ENCODE measurements at places on chromosomes 5 and 9.
A peak's percentile ranks its signal among the peaks of the same experiment; 100 is the strongest.

DNA sequence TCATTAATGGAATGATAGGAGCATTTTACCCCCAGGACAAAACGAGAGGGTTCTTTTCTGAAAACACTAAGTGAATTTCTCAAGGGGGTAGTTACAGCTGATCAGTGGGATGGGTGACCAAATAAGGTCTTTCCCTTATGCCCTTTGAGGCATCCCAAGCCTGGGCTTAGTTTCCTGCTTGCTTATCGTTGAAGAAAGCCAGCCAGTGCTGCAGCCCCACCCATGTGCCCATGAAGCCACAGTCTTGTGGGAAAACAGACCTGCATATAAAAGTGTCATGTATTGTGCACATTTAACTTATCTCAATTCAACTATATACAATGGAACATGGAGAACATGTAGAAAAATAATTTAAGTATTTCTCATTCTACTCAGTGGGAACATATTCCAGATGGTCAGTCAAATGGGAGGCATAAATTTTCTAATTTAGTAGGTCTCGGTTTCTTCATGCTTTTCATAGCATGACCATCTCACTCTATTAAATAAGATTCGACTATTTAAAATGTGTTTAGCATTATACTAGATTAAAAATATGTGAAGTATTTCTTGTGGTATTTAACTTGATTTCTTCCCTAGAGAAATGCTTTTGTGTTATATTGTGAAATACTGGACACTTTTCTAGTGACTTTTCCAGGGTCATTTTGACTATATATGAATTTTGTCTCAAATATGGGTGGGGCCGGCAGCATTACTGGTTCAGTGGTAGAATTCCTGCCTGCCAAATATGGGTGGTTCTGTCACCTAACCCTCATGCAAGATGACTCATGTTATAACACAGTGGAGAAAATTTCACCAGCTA, 189.7 kb upstream of the SGCD start:
- no peak for DNase-seq

- no peak for DNase-seq
These were observed 225.0 kb downstream of the ESM1 start for GRCh38 chr5:54760182-54760935.

GRCh38 chr9:91379426-91379825, 17.7 kb upstream of the AUH start:
- DNase-seq = no peak

- no peak for DNase-seq
These were observed 467.1 kb downstream of the ZNF608 start for GRCh38 chr5:124279146-124279876.

GRCh38 chr5:1834721-1835429, 33.7 kb downstream of the NDUFS6 start:
- DNase-seq = no peak

- DNase-seq = peak; percentile 4
These were observed 23.2 kb downstream of the MAP3K1 start for GRCh38 chr5:56838409-56839039.

GRCh38 chr9:127197186-127197860, 67.3 kb upstream of the GARNL3 start:
- no peak for DNase-seq

DNA sequence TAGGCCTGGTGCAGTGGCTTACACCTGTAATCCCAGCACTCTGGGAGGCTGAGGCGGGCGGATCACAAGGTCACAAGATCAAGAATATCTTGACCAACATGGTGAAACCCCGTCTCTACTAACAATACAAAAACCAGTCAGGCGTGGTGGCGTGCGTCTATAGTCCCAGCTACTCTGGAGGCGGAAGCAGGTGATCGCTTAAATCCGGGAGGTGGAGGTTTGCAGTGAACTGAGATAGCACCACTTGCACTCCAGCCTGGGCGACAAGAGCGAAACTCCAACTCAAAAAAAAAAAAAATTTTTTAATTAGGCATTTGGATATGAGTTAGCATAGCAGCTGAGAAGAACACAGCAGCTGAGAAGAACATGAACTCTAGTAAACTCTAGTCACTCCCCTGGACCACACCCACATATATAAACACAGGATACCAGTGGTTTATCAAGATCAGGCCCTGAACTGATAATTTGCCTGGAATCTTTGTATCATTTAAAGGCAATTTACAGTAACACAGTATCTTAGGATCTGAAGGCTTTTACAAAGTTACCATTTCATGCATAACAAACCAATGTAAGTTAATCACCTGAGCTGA, 4.6 kb upstream of the UGCG start:
- no peak for DNase-seq

DNA sequence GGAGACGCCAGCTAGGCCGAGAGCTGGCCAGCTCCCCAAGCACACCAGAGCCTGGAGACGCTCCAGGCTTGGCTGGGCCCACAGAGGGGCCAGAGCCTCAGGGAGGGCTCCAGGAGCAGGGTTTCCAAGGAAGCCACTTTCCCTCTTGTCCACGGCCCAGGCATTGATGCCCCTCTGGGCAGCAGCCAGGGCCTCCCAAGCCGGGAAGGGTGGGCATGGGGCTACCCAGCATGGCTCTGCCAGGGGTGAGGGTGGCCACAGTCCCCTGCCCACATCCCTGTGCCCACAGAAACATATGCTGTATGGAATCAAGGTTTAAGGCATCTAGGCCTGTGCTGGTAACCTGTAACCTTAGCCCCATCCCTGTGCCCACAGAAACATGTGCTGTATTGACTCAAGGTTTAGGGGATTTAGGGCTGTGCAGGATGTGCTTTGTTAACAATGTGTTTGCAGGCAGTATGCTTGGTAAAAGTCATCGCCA, 1.5 kb upstream of the DPP7 start:
- DNase-seq = no peak

DNA sequence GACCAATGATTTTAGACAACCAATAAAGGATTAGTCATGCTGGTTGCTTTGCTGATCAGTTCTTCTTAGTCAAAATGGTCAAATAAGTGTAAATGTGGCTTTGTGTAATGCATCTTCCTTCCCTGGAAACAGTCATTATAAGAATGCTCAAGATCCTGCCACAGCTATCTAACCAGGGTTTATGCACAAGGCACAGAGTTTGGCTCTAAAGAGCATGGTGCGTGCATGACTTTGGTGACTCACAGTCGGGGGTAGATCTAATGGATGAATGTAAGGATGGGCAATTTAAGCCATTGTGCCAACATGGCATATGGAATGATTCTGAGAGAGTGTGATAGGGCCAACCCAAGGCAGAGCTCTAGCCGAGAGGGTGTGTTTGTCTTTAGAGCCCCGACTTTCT, 6.5 kb downstream of the LIX1 start:
- no peak for DNase-seq

DNA sequence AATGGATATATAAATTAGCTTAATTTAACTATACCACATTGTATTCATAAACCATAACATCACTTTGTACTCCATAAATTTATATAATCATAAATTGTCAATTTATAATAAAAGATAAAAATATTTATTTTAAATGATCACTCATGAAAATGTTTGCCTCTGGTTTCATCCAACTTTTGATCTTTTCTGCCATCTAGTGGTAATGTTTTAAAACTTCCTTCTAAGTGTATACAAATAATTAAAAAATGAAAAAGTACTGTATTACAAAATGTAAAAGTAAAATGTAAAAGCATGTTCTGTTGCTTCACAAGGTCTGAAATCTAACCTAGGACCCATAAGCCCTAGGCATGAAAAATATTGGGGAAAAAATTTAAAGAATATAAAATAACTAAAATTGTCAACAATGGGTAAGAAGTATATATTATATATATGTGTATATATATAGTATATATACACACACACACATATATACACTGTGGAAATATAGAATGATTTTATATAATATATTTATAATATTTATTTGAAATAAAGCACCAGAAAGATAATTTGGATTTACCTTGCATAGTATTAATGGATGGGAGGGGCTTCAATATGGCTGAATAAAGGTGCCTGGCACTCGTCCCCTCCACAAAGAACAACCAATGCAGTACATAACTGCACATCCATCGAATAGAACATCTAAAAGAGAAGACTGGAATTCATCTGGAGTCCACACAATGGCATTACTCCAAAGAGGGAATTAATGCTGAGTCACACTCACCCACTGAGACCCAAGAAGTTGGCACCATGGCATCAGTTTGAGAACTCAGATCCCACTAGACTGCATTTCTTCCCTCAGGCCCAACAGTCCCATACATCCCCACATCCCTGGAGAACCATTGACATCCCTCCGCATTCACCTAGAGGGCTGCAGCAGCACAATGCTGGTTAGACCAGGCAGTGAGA, 32.5 kb downstream of the ANXA1 start:
- no peak for DNase-seq

- DNase-seq = no peak
These were observed 24.5 kb upstream of the RAB14 start for GRCh38 chr9:121226175-121226574.

DNA sequence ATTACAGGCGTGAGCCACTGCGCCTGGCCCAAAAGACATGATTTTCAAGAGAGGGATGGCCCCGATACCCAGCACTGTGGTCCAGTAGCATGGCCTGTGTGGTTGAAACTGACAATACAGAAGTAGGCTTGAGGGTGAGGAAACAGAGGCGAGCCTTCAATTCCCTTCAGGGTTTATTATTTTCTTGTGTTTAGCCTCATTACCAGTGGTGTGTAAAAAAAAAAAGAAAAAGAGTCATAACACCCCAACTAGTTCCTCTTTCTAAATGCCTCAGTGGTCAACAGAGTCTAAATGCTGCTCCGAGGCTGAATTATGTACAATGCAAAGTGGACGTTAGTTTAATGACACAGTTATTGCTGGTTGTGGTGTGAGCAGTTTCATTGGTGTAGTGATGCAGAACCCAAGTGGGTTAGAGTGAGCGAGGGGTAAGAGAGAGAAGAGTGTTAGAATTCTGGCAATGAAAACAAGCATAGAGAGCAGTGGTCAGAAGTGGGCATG, 58.8 kb downstream of the SNX30 start:
- no peak for DNase-seq

DNA sequence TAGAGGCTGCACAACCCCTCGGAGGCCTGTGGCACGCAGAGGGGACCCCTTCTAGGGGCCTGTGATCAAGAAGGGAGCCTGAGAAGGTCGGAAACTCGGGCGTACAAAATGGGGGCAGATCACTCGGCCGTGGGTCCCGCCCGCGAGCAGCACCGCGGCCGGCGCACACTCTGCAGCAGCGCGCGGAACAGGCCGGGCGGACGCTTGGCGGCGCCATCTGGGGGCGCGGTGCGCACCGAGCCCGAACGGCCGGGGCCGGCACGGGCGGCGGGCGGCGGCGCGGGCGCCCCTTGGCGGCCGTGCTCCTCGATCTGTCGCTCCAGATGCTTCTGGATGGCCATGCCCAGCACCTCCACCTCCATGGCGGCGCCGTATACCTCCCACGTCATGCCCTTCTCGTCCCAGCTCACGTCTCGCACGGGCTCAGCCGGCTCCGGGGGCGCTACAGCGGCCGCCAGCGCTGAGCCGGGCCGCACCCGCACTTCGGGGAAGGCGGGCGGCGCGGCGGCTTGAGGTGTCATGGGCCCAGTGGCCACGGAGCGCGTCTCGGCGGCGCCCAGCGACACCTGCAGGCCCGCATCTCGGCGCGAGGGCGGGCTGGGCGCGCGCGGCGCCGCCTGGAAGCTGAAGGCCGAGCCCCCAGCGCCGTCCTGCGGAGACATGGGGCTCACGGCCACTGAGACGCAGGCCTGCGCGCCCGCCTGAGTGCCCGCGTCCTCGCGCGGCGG, 13.1 kb downstream of the GPRIN1 start:
- DNase-seq = no peak

DNA sequence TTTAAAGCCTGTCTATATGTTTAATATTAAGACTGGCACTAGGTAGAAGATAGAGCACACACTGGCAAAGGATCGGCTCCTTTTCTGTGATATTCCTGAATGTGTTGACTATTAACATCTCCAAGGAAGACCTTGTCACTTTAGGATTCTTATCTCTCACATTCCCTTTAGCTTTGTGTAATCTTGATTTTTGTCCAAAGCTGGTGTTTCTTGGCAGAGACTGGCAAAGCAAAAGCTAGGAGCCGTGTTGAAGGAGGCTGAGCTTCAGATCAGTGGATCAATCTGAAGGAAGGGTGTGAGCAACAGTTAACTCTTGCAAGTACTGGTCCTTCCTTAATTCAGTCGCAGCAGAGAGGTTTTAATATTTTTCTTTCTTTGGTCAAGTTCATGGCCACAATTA, 830.4 kb upstream of the ZNF608 start:
- DNase-seq = no peak

GRCh38 chr5:150469718-150470469, 20.4 kb upstream of the RPS14 start:
- no peak for DNase-seq

DNA sequence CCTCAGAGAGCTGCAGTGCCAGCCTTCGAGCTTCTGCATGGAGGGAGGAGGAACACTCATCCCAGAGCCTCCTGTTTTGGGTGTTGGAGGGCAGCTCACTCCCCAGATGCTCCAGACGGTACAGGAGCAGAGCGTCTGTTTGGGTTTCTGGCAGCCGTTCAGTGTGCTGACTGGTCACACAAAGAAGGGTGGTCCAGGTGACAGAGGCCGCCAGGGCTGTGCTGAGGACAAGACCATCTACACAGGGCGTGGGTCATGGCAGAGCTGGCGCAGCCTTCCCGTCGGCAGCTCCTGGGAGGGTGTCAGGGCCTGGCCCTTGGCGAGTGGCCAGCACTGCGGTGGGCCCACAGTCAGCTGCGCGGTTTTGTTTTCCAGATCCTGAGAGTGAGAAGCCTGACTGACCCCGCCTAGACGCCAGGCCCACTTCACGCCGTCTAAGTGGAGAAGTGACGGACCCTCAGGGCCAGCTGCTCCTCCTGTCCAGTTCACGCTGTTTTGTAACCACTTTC, 131.4 kb upstream of the FAM120A start:
- no peak for DNase-seq

DNA sequence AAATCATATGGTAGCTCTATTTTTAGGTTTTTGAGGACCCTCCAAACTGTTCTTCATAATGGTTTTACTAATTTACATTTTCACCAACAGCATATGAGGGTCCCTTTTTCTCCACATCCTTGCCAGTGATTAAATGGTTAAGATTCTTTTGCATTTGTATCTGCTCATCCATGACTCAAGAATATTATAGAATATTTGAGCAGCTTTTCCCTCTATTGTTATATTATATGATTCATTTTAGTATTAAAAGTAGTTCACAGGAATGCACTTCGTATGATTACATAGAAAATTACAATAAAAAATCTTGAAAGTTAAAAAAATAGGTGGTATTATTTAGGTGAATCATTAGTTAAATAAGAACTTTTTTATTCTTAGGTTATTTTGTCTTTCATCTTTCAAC, 140.7 kb downstream of the WDR70 start:
- DNase-seq = no peak

GRCh38 chr9:112377087-112377486, 2.8 kb upstream of the HSDL2 start:
- no peak for DNase-seq

GRCh38 chr5:14574891-14575508, 6.6 kb upstream of the OTULINL start:
- DNase-seq = no peak

DNA sequence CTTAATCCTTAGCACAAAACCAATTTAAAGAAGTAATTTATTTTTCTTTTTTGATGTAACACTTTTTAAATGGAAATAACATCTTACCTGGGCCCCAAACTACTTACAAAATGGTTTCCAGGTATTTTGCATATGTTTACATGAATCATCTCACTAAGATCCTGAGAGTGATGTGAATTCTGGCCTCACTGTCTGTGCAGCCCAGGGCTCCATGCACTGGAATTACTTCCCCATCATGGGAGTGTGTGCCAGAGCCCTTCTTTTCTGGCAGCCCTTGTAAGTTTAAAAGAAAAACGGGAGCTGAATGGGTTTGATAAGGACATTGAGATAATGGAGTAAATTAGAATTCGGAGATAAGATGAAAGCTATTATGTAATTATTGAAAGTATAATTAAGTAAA, 12.2 kb upstream of the F2R start:
- no peak for DNase-seq

Data from NCI-H1930 (cell line).